Suppressor macrophage treated with lipopolysaccharide for 1 hour (primary cell): ENCODE measurements at places on chromosomes 3 and 15.

- DNase-seq: no peak
Measured at GRCh38 chr3:111786922-111787321, 72.1 kb upstream of the PHLDB2 start.

- DNase-seq: no peak
Measured at GRCh38 chr15:81375461-81375860, 1.4 kb upstream of the TMC3 start.

- peak; percentile 61 for DNase-seq
Measured at GRCh38 chr3:119289404-119289770, 4.8 kb upstream of the ARHGAP31 start.

DNA sequence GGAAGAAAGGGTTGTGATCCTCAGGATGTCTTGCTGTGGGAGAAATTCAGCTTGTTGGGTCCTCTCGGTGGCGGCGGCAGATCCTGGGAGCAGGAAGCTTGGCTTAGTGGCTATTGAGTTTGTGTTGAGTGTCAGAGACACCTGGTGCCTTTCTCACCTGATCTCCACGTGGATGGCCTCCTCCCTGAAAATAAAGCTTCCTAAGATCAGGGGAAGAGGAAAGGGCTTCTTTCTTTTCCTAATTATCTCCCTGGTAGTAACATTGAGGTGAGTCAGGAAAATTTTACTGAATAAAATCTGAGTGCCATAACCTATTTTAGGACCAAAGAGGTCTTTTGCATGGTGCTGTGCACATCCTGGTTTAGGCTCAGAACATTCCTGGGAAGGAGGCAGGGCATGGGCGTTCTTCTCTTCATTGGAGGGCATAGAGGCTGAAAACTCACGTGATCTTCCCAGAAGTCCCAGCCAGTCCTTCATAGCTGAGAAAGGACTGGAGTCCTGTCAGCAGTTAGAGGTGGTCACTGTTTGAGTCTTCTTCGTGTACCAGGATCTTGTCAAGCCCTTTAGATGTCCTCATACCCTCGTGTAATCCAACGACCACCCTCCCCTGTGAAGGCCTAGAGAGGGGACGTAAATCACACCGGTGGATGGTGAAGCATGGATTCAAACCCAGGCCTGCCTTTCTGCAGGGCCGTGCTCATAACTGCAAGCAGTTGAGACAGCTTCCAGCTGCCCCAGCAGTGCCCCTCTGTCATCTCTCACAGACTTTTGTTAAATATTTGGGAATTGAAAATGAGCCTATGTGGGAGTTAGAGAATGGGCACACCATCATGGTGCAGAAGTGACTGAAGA, 1.1 kb downstream of the CMTM8 start:
- DNase-seq: no peak

DNA sequence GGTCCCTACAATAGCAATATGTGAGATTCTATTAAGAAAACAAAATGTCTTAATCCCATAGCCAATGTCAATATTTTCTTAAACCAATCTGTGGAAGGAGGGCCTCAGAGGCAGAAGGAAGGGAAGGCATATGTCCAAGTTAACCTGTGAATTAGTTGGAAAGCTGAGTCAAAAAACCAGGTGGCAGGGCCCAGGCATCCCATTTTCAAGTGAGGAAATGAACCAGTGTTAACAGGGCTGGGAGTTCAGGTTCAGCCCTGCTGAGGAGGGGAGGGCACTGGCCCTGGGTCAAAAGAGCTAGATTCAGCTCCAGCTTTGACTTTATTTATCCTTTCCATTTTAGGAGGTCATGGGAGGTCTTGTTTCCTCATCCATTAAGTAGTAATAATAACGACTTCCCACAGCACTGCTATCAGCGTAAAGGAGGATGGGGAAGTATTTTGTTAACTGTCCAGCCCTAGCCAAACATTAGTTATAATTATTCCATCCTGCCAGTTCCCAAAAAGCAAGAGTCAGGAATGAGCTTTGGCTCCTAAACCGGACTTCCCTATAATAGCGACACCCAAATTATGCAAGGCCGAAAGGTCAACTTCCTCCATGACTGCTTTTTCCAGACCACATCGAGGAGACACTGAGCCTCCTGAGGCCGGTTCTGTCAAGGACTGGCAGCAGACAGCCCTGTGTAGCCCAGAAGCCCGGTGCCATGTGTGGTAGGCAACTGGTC, 3.2 kb downstream of the MASP1 start:
- peak; percentile 75 for DNase-seq

DNA sequence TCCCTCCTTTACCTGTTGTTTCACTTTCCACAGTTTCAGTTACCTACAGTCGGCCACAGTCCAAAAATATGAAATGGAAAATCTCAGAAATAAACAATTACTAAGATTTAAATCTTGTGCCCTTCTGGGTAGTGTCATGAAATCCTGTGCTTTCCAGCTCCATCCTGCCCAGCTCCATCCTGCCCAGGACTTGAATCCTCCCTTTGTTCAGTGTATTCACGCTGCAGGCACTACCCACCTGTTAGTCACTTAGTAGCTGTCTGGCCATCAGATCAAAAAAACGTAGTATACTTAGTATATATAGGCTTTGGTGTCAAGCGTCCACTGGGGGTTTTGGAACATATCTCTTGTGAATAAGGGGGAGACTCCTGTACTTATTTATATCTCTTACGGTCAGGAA, 329.0 kb upstream of the SEMA6D start:
- DNase-seq: no peak

GRCh38 chr3:145727476-145727875, 433.5 kb downstream of the PLOD2 start:
- DNase-seq: no peak

DNA sequence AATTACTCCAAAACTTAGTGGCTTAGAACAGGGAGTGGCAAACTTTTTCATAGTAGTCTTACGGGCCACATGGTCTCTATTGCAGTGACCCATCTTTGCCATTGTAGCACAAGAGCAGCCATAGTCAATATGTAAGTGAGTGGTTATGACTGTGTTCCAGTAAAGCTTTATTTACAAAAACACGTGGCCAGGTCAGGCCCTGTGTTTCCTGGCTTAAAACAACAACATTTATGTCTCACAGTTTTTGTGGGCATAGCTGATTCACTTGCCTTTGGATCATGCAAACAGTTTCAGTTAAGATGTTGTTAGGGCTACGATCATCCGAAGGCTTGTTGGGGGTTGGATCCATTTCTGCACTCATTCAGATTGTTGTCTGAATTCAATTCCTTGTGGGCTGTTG, 103.8 kb downstream of the CHCHD6 start:
- DNase-seq: no peak

GRCh38 chr3:72161881-72162595, 377.1 kb upstream of the PROK2 start:
- no peak for DNase-seq

- no peak for DNase-seq
Measured at GRCh38 chr3:77707281-77707680, 667.4 kb downstream of the ROBO2 start.
